Stimulated activated CD8-positive, alpha-beta memory T cell treated with anti-CD3 and anti-CD28 coated beads, Interleukin-4, amount 100 ng/mL, for 1 hour (primary cell): ENCODE measurements at places on chromosomes 6 and 20.

- no peak for DNase-seq
Observed at GRCh38 chr6:124679387-124679786, 282.9 kb upstream of the RNF217 start.

DNA sequence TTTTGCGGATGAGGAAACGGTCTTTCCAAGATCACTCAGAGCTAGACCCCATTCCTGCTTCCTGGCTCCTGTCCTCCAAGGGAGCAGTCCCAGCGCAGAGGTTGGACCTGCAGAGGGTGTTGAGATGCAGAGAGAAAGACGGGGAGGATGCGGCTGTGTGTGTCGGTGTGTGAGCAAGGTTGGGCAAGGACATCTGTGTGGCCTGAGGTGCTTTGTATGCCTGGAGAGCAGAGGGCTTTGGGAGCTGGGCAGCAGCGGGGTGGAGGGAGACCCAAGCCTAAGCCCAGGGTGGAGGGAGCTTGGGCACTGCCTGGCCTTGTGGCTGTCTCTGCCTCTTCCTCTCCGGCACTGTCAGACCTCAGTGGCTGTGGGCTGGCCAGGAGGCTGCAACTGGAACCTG lies 147.4 kb upstream of the RNF24 start:
- DNase-seq: no peak

DNA sequence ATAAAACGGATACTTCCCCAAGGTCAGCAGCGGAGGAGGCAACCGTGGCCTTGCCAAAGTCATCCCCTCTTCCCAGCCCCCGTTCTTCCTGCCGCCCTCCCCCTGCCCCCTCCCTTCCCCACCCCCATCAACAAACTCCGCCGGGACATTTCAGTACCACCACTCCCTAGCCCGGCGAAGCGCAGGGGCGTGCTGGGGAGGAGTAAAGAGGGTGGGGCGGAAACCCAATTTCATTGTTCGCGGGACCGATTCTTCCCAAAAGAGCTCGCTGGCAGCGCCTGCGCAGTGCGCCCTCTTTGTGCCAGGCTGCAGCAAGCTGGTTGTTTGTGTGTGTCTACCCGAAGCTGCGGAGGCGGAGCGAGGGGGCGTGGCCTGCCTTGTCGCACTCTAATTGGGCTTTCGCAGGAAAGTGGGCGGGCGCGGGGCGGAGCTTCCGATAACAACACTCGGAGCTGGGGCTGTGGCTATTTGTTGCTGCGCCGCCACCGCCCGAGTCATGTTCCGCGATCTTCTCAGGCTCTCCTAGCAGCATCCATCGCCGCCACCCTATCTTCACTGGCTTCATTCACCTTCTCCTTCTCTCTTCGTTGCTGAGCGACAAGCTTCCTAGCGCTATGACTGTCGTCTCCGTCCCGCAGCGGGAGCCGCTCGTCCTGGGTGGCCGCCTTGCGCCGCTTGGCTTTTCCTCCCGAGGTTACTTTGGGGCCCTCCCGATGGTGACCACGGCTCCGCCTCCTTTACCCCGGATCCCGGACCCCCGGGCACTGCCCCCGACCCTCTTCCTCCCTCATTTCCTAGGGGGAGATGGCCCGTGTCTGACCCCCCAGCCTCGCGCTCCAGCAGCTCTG lies at the start of gene PNRC1:
Gene PNRC1, plus strand, starts transcription at position 471 of the 848 bp plus-strand sequence. Its CDS starts 144 bp downstream, at position 615.
- DNase-seq: peak; percentile 100

- DNase-seq: no peak
Observed at GRCh38 chr6:29839917-29840316, 12.3 kb downstream of the HLA-G start.

GRCh38 chr6:170313716-170314295 lies 7.2 kb downstream of the FAM120B start:
- DNase-seq: no peak

DNA sequence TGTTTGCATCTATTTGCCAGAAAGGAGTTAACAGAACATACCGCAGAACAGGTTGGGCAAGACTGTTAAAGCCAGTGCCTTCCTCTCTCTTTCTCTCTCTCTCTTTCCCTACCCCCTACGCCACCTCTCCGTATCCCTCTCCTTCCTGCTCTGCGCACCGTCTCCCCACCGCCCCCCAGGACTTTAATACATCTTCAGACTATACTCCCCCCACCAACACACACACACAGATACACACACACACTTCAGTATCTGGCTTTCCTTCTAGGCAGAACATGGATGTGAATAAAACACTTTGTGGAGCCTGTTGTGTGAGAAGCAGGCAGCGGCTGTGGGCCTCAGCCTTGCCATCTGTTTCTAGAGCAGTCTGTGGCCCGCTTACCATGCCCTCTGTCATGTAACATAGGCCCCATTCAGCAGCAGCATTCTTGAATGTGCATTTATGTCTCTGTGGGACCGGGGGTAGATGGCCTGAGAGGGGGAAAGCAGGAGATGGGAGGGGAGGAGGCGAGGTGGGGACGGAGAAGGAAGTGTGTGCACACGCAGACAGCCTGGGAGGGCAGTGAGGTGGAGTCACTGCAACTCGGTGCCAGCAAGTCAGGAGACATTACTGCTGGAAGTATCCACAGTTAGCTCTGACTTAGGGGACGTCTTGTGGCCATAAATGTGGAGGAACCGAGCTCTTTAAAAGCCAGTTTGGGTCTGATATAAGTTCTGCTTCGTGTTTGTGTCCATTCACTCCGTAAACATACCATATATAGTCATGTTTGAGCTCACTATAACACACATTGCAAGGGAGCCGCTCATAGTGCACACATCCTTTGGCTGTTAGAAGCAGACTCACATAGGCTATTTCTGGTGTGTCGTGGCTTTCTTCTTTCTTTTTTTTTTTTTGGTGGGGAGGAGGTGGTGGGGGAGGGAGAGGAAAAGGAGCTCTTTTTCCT lies 38.4 kb downstream of the RREB1 start:
- DNase-seq: no peak

GRCh38 chr6:39088331-39088730 lies 26.7 kb downstream of the SAYSD1 start:
- DNase-seq: no peak

DNA sequence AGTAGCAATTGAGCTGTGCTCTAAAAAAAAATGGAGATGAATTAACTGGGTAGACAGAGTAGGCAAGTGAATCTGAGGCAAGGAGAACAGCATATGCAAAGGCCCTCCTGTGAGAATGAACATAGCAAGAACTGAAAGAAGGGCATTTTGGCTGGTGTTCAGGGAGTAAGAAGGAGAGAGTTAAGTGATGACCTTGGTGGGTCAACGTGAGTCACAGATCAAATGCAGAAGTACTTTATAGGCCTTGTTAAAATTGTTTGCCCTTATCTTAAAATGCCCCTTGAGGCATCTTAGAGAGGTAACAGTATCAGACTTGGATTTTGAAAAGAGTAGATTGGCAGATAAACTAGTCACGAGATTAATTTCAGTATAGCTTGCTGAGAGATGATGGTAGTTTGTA lies 24.5 kb downstream of the NDUFAF5 start:
- DNase-seq: no peak

- DNase-seq: no peak
Observed at GRCh38 chr6:40425192-40425919, 161.8 kb downstream of the LRFN2 start.

DNA sequence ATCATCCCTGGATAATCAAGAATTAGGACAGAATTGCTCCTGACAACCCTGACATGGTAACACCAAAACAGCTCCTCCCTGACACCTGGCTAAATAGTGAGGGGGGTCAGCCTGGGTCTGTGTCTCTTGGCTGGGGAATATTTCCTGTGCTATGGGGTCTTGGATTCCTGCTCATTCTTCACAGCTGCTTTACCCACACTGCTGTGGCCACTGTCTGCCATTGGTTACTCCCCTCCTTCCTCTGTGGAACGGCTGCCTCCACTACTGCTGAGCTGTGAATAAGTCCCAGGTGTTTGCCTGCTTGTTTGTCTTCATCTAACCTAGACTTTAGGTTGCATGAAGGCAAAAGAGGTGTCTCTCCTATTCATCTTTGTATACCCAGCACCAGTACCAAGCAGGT lies 33.9 kb upstream of the TXLNB start:
- no peak for DNase-seq

DNA sequence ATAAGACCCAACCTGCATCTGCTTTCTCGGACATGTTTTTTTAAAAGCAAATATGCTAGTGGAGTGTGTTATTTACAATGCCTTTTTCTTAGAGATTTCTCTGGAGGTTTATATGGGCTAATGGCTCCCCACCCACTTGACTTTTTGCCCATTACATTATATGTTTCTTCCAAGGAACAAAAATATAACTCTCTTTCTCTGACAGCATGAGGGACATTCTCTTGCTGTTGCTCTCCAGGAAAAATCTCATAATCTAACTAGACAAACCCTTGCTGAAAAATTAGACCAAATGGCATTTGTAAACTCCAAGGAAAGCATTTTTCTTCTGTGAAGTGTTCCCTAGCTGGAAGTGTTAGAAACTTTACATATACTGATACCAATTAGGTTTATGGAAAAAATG lies 213.7 kb downstream of the PRL start:
- no peak for DNase-seq

GRCh38 chr6:121523628-121524027 lies 88.2 kb downstream of the GJA1 start:
- no peak for DNase-seq

- DNase-seq: no peak
Observed at GRCh38 chr20:34240693-34241615, at the start of gene ASIP. ASIP (plus strand) TSS chr20:34241423; CDS start chr20:34260375, 18,952 bp downstream.

DNA sequence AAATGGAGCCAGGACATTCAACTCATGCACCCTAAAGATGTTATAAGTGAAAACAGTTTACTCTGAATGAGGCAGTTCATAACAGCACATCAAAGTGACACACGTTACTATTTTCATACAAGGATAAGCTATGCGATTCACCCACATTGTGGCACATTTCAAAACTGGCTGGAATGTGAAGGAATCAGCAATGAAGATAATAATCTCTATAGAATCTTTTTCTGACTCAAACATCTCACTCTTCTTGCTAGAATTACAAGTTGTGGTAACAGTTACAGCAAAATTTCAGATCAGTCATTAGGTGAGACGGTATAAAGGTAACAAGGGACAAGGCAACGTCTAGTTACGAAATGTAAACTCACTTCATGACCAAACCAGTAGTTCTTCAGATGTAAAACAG lies 17.5 kb downstream of the TMEM244 start:
- no peak for DNase-seq

DNA sequence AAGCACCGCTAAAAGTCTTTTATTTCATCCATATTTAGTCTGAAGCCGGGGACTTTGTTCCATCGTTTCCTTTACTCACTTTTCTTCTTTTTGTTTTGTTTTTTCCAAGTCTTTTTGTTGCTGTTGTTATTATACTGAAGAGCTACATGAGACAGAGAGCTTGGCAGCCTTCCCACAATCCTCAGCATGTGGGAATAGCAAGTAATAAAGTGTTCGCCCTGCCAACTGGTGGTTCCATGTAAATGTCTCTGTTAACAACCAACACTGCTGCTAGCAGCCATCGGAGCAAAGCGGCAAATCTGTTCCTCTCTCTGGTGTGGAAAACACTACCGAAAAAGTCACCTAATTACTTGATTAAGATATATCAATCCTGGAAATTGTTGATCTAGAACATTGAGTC lies 437.8 kb upstream of the ID4 start:
- DNase-seq: no peak

DNA sequence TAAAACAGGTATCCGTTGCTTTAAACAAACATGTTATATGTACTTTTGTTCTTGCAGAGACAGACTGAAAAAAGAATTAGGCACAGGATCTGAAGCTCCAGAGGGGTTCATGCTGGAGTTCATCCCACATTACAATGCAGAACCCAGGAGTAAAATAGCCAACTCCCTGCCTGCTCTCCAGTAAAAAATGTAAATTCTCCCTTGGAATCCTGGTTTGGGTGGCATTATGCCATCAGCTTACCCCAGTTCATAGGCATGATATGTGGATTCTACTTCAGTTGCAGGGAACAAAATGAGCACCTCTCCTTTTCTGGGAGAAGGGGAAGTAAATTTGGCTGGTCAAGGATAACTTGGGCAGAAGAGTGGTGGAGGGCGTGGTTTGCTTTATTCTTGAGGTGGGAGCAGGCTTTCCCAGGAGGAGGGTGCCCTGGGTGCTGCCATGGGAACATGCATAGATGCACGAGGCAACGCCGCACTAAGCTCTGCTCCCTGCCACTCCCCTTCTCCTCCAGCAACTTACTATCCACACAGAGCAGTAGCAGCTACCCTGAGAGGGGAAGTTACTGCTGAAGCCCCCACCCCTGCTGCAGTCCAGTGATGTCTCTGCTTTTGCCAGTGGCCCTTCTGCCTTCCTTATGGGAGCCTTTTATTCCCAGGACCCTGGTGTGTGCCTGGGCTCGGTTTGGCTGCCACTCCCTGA lies 71.6 kb upstream of the GLP1R start:
- DNase-seq: no peak

DNA sequence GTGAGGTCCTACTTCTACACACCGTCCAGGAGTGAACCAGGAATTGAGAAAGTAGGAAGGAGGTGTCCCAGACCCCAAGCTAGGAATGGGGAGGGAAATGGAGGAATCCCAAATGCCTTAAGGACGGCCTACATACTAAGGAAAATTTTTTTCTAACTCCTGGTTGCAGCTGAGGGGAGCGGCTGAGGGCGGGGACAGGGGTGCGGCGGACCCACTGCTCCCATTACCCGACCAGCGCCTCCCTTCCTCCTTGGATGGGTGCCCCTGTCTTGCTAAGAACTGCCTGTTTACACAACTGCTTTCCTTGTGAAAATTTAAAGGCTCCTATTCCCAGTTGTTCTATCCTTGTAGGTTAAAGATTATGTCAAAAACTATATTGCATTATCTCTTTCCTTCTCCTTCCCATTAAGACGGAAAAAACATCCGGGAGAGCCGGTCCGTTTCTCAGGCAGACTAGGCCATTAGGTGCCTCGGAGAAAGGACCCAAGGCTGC lies 699 bp upstream of the HSPA1B start:
- no peak for DNase-seq

GRCh38 chr20:23603321-23603720 lies 2.4 kb downstream of the CST9 start:
- no peak for DNase-seq

DNA sequence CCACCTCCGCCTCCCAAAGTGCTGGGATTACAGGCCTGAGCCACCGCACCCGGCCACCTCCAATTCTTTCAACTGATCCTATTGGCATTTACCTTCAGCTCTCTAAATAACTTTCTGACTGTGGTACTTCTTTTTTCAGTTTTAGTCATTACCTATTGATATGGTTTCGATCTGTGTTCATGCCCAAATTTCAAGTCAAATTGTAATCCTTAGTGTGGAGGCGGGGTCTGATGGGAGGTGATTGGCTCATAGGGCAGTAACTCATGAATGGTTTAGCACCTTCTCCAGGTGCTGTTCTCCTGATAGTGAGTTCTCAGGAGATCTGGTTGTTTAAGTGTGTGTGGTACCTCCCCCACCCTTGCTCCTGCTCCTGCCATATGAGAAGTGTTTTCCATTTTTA lies 140.9 kb downstream of the LPA start:
- DNase-seq: no peak

GRCh38 chr6:45445749-45446549 lies 68.2 kb upstream of the SUPT3H start:
- no peak for DNase-seq

GRCh38 chr6:149371154-149371553 lies 28.9 kb upstream of the SUMO4 start:
- DNase-seq: no peak

GRCh38 chr6:34288581-34288980 lies 39.8 kb upstream of the SMIM29 start:
- DNase-seq: no peak
